ENCODE measurements at places on chromosomes 16 and 17.

GRCh38 chr17:1627182-1627981 is 1.3 kb downstream of the SLC43A2 start:
- no peak for DNase-seq

GRCh38 chr16:15592324-15592723 is 50.6 kb downstream of the MARF1 start:
- no peak for DNase-seq

GRCh38 chr16:26129997-26130396 is 438.2 kb downstream of the HS3ST4 start:
- DNase-seq: no peak

DNA sequence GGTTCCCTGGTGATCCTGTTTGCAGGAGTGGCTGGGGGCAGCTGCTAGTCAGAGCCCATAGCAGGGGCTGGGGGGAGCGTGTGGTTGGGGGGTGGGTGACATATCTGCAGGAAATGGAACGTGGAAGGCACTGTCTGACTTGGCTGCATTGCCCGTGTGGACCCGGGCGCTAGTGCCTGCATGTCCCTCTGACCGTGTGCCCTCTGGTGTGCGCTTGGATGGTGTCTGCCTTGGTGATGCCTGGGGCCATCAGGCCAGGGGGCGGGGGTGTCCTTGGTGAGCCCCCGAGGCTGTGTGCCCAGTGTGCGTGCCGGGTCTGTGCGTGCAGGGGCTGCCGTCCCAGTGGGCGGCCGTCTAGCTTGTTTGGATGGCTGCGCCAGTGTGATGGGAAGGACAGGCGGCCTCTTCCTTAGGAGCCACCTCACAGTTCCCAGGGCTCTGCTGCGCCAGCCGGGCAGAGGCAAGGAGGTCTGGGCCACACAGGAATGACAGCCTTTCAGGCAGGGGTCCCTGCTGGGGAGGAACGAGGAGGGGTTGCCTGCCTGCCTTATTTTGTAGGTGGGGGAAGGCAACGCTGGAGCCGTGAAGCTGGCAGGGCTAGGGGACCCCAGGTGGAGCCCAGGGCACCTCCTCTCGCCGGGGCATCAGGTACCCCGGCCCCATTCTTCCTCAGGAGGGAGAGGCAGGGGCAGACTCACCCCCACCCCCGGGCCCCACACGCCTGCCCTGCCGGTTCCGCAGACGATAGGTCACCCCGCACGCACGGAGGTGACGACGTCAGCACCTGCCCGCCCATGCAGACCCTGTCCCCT is 693 bp downstream of the NDRG4 start:
- no peak for DNase-seq

DNA sequence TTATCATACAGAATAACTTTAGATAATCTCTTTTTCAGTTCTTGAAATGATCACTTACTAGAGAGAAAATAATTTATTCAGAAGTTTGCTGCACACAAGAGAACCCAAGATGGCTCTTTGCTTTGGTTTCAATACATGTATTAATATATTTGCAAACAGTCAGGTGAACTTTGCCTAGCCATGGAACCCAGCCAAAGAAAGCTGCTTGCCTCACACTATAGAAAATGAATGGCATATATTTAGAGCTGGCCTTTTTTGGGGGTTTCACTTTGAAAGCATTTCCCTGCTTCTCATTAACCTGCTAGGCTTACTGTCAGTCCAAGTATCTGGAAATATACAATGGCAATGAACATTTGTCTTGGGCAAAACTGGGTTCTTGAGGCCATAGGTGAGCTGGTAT is 75.3 kb downstream of the MRTFB start:
- DNase-seq: no peak

- no peak for DNase-seq
These were observed 8.5 kb downstream of the ITGAE start for GRCh38 chr17:3792481-3792880.

GRCh38 chr17:10072556-10073425 is 125.6 kb downstream of the GAS7 start:
- no peak for DNase-seq

- DNase-seq: no peak
These were observed 174.9 kb downstream of the VPS53 start for GRCh38 chr17:539766-540165.

DNA sequence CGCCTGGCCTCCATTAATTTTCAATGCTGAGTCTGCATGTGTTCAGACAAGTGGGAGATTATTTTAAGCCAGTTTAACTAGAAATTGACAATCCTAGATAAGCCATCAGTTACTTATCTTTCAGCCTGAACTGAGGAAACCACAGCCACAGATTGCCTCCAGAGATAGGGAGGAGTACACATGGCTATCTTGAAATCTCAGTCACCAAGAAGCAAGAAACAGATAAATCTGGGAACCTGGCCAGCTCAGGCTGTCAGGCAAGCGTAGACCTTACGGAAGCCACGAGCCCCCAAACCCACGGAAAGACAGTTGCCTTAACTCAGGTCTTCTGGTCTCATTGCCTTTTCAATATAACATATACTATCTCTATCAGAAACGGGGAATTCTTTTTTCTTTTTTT is 2.0 kb upstream of the GLG1 start:
- peak; percentile 23 for DNase-seq

- no peak for DNase-seq
These were observed 41.6 kb downstream of the SPAG9 start for GRCh38 chr17:51079049-51079448.

- DNase-seq: no peak
These were observed 13.8 kb downstream of the IGSF6 start for GRCh38 chr16:21638573-21638975.

DNA sequence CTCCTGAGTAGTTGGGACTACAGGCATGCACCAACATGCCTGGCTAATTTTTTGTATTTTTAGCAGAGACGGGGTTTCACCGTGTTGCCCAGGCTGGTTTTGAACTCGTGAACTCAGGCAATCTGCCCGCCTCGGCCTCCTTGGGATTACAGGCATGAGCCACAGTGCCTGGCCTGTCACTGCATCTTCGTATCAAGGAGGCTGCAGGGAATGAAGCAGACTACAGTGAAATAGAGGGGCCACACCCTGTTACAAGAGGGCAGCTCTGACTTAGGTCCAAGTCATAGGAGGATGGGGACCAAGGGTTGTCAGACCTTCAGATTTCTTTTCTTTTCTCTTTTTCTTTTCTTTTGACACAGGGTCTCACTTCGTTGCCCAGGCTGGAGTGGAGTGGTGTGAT is 28.7 kb downstream of the FA2H start:
- DNase-seq: no peak

GRCh38 chr17:45150911-45151809 is 2.9 kb downstream of the HEXIM1 start:
- DNase-seq: no peak

DNA sequence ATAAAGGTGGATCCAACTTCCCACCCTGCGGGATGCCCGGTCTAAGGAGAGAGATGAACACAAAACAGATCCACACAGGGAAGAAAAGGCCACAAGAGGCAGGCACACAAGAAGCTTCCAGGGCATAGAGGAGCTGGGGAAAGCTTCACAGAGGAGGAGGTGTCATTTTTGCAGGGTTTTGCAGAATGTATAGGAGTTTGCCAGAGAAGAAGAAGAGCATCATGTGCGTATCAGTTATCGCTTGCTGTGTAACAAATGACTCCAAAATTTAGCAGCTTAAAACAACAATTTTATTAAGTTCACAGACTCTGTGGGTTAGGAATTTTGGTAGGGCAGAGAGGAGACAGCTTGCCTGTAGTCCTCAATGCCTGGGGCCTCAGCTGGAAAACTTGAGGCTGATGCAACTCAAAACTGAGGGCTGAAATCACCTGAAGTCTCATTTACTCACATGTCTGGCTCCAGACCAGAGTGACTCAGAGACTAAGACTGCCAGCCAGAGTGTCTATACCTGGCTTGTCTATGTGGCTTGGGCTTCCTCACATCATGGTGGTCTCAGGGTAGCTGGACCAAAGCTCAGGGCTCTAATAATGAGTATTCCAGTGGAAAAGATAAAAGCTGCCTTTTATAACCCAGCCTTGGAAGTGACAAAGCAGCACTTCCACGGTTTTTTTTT is 33.9 kb upstream of the ZNF423 start:
- DNase-seq: no peak

DNA sequence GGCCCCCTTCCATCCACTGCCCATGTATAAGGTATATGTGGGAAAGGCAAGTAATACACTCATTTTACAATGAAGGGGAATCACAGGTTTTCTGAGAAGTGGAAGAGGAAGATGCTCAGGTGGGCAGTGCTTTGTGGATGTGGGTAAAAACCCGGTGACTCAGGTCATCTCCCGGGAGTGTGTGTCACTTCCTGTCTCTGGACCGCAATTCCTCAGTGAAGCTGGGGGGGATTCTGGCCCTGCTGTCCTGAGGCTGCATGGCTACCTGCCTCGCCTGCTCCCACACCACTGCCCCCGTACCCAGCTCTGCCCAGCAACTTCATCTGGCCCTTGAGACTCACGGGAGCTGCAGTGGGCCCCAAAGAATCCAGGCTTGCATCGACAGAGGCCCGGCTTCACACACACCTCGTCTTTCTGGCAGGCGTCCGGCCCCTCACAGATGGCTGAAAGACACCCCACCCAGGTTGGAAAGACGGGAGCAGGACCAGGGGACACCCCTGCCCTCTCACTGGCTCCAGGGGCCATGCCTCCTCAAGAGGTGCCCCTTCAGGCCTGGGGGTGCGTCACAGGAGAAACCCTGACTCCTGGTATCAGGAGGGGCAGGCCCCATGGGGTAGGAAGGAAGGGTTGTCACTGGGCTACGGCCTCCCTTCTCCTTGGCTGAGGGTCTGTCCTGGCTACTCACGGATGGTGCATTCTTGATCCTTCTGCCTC is 882 bp downstream of the SCARF1 start:
- DNase-seq: no peak

GRCh38 chr17:57084361-57084801 is 665 bp upstream of the AKAP1 start:
- DNase-seq: no peak

DNA sequence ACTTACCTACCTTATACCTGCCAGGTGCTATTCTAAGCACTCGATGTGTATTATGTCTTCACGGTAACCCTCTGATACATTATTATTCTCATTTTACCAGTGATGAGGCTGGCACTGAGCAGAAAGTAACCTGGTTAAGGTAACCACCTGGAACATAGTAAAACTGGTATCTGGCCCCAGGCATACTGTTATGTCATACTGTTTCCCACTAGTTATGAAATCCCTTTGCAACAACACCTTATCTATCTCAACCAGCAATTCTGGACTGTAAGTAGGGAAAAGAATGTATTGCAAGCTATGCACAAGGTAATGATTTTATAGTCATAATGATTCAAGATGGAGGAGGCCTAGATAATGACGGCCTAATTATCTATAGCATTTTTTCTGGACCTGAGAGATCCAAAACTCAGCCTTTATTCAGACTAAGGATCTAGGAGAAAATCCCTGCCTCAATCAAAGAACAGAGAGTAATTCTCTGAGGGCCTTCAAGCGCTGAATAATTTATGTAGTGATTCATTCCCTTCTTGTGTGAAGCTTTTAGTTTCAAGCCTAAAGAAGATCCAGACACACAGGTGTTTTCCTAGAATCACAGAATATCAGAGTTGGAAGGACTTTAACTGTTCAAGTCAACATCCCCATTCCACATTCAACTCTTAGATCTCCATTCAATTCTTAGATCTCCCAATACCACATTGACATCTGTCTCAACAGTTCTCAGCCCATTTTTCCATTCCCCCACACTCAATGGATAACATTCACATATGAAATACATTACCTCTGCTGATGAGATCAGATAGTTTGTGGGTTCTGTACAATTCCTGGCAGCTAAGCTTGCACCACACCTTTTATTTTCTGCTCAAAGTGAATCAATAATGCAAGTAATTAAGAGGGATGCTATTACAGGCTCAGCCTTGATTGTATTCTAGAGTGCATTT is 14.9 kb upstream of the MMD start:
- no peak for DNase-seq

DNA sequence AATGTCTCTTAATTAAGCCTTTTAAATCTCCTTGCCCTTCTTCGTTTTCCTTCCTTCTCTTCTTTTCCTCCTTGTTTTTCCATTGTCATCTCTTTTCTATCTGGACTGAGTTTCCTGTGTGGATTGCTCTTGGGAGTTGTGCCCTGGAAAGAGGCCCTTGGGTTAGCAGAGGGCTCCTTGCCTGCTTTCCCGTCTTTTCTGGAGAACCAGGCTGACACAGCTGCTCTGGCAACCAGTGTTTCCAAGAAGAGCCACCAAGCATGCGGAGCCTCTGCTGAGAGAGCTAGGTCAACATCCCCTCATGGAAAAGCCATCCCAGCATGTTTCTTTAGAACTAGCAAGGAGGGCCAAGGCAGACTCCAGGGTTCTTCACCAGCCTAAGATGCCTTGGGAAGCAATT is 75.4 kb downstream of the HLF start:
- no peak for DNase-seq

DNA sequence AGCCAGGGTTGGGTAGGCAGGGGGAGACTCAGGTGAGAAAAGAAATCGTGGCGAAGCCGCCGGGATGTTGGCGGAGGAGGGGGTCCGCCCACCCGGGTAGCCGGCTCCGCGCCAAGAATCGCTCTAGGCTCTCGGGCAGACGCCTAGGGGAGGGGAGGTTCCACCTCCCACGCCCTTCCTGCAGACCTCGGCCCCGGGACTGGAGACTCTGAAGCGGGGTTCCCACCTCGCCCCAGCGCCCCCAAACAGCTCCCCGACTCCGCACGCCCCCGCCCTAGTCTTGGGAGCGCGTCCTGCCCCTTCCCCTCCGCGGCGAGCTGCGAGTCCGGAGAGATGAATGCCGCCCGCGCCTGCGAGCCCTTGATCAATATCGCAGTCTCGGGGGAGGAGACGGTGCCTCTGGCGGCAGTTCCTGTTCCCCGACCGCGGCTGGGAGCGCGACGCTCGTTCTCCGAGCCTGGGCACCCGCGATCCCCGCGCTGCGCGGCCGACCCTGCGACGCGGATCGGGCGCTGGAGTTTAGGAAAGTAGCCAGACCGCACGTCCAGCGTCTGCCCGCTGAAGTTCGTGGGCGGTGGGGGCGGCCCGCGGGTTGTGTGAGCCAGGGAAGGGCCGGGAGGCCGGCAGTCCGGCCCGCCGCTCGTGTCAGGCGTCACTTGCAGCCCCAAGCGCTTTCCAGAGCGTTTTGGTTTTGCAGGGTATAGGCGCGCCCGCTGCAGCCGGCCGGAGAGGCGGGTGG is 790 bp downstream of the CRHR1 start:
- no peak for DNase-seq

- no peak for DNase-seq
These were observed 17.8 kb downstream of the RARA start for GRCh38 chr17:40326832-40327199.

DNA sequence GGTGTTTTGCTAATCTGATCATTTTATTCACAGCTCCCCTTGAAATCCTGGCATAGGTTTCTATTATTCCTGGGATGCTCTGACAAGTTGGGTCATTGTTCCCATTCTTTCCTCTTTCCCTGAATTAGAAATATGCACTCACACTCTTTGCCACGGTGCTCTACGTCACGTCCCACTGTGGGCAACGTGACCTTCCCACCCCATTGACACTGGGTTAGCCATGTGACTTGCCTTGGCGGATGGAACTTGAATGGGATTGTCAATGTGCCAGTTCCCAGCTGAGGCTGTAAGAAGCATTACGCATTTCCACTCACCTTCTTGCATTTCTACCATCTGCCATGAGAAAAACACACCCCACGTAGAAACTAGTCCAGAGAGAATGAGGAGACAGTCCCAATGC is 492.4 kb downstream of the SHISA9 start:
- DNase-seq: no peak

Data from T follicular helper cell (primary cell).